ENCODE measurements at places on chromosomes 3 and 15.

DNA sequence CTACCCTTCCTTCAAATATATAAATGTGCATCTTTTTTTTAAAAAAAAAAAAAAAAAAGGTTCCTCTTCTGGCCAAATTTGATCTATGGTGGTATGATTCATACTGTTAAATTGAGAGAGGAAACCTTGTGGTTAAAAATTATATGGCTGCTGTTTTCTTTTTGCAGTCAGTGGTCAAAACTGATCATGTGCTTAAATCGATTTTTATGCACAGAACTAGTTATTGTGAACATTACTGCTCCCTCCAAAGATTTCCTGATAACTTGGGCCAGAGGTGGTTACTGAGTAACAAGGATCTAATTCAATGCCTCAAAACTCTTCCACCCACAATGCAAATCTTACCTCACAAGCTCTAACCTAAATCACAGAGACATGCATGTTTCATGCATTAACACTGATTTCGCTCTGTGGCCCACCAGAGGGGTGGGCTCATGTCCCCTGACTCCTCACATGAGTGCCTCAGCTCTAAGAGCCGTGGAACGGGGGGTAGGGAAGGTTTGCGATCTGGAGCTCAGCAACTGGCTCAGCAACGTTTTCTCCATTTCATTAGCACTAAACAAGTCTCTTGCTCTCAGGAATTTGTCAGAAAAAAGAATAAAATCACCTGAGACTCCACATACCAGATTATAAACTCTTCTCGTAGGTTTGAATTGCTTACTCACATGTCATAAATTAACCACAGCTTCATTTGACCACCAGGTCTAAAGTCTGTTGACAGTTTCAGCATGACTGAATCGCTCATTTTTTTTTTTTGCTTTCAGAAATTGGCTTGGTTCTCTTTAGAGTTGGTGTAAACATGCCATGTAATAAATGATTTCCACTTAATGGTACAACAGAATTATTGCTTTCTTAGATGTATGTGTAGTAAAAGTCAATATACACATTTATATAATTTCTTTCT, 280.4 kb downstream of the CD47 start:
- no peak for DNase-seq

DNA sequence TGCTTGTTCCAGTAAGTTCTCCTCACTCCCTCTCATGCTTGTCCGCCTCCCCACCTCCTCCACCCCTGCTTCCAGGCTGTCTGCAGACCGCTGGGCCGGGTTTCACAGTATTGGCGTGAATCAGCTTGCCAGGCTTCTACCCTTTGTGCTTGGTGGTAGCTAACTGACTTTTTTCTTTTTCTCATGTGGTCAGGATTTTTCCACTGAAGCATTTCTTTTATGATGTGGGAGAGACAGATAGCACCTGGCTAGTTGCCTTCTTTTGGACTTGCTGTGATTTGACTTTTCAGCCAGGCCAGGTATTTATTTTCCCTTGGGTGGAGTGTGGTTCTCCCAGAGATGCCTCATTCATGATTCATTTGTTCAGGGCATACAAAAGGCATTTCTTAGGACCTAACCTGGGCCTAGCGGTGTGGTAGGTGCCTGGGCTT, 60.6 kb downstream of the ST6GAL1 start:
- no peak for DNase-seq

- no peak for DNase-seq
These were observed 551.2 kb downstream of the MECOM start for GRCh38 chr3:169112153-169112892.

GRCh38 chr15:56977232-56977631, 58.8 kb downstream of the TCF12 start:
- DNase-seq = no peak

GRCh38 chr3:48047841-48048464, 31.7 kb upstream of the MAP4 start:
- no peak for DNase-seq

- no peak for DNase-seq
These were observed 942.1 kb downstream of the AGBL1 start for GRCh38 chr15:87021751-87022150.

GRCh38 chr15:89652666-89653065, 2.6 kb downstream of the KIF7 start:
- no peak for DNase-seq

DNA sequence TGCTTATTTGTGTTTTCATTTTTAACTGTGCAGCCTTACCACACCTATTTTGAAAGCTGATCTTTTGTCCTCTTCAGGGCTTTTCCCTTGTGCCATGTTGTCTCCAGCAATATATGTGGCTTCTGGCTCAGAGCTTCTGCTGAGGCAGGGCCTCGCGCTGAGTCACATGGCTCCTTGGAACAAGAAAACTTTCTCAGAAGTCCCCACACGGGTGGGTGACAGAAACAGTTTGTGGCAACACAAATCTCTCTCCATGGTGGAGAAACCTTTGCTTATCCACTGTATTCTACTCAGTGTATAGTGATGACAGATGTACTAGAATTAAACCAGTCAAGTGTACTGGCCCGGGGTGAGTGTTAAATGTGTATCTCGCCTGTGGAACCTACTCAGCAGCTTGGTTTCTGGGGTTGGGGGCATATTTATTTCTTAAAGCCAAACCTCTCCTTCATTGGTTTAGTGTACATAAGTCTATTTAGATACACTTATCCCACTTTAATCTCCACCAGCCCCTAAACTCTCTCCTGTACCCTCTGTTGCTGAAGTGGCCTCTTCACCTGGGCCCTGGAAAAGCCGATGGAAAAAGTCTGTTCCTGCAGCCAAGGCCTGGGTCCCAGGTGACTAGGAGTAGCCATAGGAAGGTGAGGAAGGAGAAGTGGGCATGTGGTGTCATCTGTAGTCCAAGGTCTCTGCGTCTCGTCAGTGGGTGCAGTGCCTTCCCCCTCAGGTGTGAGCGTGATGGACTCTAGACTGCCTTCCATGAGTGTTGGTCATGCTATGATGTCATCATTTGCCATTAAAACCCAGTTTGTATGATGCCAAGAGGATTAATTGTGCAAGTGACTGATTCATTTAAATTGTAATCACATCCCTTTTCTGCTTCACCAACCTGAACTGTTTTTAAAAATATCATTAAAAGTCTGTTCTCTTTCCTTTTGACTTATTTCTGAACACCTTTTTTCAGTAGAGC, 3.2 kb upstream of the FBXL22 start:
- peak; percentile 38 for DNase-seq

DNA sequence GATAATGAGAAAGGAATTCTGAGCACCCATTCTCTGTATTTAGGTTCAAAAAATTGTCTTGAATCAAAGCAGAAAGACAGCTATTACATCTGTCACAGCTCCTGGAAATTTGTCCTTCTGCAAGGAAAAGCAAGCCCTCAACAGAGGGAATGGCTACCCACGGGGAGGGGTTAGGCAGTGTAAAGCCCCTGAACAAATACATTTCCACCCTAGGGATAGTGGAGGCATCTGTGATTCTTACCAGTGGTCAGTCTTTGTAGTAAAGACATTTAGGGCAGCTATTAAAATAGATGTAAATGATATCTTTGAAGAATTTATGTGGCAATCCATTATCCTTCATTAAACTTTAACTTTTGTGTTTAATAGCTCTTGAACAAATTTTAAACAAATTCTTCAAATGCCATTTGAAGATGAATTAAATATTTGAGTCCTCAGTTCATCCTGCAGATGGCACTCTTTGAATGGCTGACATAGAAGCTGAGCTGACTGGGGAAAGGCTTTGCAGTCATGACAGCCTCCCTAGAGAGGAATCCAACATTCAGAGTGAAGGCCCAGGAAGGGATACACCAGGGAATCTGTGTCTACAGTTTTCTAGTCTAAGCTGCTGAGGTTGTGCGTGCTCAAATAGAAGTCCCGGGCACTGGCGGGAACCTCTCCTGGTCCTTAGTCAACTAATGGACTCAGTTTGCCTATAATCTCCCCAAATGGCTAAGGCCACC, 359.7 kb upstream of the ROPN1 start:
- no peak for DNase-seq

DNA sequence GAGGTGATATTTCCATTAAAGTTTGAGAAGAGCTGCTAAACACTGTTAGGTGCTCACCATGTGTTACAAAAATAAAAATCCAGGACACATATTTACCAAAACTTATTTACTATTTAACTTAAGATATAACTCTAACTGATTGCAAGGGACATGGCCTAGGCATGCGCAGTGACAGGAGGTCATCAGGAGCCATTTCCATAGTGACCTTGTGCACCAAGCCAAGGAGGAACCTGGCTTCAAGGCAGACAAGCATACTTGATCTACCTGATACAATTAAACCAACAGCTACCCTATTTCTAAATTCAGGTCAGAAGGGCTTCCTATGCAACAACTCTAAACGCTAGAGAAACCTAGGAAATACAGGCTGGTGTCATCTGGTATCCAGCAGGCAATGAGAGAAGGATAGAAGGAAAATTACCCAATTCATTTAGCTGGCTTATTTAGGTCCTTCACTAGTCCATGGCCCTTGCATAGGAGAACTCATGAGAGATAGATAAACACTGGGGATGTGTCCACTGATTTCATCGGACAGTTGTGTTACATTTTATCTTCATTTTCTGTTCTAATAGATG, 134.4 kb downstream of the FOXB1 start:
- DNase-seq = no peak

GRCh38 chr3:9779721-9780457, 10.1 kb upstream of the CAMK1 start:
- peak; percentile 16 for DNase-seq

DNA sequence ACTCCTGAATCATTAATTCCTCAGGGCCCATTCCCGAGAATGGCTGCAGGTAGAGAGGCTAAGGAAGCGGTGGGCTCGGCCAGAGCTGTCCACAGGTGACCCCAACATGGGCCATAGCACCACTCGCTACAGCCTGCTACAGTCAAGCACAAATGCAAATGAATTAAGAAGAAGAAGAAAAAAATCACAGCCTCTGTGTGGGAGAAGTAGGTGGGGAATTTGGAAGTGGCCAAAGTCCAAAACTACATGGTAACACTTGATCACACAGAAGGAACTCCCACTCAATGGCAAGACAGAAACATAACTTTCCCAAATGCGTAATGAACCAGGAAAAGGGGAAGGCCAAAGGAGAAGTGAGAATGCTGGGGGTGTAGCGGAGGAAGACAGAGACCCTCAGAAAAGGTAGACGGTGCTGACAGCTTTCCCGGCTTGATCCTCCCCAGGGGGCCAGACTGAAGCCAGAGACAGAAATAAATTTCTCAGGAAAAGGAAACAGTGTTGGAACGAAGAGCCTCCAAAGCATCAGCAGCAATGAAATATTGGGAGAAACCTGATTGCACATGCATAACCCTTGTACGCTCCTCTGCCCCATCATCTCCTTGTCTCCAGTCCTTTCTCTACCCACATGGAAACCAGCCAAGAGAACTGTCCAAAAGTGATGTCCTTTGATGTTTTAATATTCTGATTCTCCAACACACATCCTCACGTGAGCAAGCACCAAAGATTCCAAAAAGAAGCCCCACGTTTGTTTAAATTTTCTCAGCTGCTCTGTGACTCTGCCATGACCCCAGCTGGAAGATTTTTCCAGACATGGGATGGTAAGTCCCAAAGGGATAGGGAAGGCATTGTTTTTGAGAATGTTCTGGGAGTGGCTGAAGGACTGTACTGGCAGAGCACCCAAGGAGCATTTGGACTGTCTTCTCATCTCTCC, 107.6 kb downstream of the OXNAD1 start:
- no peak for DNase-seq

DNA sequence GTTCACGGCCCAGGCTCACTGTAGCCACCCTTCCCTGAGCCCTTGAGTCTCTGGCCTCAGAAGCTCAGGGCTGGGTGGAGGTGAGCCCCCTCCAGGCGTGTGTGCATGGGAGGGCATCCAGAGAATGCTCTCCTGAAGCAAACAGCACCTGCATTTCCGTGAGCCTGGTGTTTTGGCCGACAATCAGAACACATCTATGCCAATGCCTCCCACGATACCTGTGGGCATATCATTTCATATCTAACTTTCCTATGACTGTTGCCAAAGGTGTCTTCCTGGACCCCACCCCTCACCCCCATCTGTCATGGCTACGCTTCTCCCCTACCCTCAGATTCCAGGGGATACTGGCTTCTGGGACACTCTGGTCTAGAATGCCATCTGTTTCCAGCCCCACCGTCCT, 53.3 kb upstream of the RAB6B start:
- DNase-seq = no peak

GRCh38 chr3:195405651-195406050, 37.2 kb downstream of the ACAP2 start:
- no peak for DNase-seq

DNA sequence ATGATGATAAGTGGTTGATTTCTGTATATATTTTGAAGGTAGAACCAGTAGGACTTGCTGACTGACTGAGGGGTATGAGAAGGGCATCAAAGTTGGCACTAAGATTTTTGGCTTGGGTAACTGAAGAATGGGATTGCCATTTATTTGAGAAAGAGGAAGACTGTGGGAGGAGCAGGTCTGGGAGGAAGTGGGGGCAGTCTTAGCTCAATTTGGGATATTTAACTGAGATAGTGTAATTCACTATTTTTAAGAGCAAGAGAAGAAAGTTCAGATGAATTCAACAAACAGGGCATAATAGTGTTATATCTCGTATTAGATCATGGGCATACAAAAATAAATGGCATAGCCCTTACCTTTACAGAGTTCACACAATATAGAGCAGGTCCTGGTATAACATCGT, 1.7 kb downstream of the BUB1B start:
- no peak for DNase-seq

GRCh38 chr15:71509139-71509538, 301.2 kb upstream of the NR2E3 start:
- DNase-seq = no peak

- no peak for DNase-seq
These were observed 210.0 kb upstream of the TRIM42 start for GRCh38 chr3:140467796-140468315.

GRCh38 chr15:55915221-55915620, 78.2 kb downstream of the NEDD4 start:
- no peak for DNase-seq

GRCh38 chr3:64935971-64936370, 248.2 kb upstream of the ADAMTS9 start:
- no peak for DNase-seq

GRCh38 chr3:124648551-124648950, 81.7 kb upstream of the UMPS start:
- no peak for DNase-seq

- no peak for DNase-seq
These were observed 56.0 kb upstream of the HACD2 start for GRCh38 chr3:123640740-123641462.

Data from stimulated activated CD8-positive, alpha-beta memory T cell treated with anti-CD3 and anti-CD28 coated beads, Interleukin-7, amount 100 ng/mL, for 4 hours (primary cell).